T-cell (primary cell): ENCODE measurements at places on chromosomes 7 and 10.
A peak's percentile ranks its signal among the peaks of the same experiment; 100 is the strongest.

- DNase-seq, result no peak
These were observed 74.4 kb downstream of the MYL10 start for GRCh38 chr7:101554584-101555268.

DNA sequence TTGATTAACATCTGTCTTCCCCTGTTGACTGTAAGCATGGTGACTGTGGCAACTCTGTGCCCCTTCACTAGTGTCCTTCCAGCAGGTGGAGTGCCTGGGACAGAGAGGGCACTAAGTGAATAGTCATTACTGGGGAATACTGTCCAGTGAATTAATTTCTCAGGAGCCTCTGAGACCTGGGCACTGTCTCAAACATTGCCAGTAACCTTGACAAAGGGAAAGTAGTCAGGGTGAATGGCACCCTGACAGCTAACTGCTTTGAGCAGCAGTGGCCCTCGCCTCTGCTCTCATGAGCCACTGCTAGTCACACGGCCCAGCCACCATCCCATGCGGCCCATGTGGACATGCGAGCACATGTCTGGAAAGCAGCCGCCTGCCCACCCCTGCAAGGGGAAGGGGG, 13.1 kb upstream of the GRB10 start:
- DNase-seq, result no peak

- DNase-seq, result no peak
These were observed 81.3 kb upstream of the CUX1 start for GRCh38 chr7:101736084-101736483.

DNA sequence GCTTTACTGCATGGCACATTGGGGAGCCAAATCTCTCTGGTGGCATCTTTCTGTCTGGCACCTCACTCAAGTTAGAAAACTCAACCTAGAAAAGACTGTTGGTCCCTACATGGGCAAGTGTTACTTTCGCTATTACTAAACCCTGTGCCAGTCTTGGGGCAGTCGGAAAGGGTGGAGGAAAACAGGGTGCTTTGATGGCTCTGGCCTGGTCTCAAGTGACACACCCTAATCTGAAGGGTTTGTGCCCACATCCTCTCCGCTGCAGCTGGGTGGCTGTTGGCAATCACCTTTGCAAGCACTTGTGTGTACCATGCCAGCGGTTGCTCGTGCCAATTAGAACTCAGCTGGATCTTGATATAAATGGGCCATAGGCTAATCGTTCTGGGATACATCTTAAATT, 159.8 kb upstream of the ITGB1 start:
- DNase-seq, result peak; percentile 57

- DNase-seq, result no peak
These were observed 83.3 kb downstream of the FAM107B start for GRCh38 chr10:14691359-14691758.

GRCh38 chr10:56449770-56450169, 88.7 kb upstream of the ZWINT start:
- DNase-seq, result no peak

GRCh38 chr10:98436704-98437103, 10.0 kb downstream of the HPS1 start:
- no peak for DNase-seq

GRCh38 chr7:126696256-126697038, 556.3 kb downstream of the GRM8 start:
- DNase-seq, result no peak

GRCh38 chr7:106778656-106779250, 86.3 kb upstream of the PIK3CG start:
- no peak for DNase-seq
